ENCODE measurements at places on chromosomes 1 and 21.

DNA sequence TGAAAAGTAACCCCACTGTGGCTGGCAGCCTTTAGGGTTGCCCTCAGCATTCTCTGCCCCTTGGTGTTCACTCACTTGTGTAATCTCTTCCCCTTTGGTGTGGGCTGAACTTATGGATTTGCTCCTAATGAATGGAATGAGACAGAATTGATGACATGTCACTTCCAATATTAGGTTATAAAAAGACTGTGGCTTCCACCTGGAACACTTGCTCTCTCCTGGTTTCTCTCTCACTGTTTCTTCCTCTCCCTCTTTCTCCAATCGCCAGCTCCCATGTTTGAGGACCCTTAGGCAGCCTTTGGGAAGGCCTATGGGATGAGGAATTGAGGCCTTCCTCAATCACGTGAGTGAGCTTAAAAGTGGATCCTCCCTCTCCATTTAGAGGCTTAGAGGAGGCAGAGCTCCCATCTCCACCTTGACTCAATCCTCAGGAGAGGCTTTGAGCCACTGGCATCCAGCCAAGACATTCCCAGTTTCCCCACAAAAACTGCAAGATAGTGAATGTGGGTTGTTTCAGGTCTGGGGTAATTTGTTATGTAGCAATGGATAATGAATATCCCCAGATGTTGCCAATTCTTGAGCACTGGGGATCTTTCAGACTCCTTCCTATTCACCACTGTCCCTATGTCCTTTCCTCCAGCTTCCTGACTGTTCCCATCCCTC, 95.5 kb upstream of the CD34 start:
- DNase-seq: no peak

GRCh38 chr1:162717548-162718184, 72.8 kb upstream of the HSD17B7 start:
- DNase-seq: no peak

GRCh38 chr1:226546926-226547325, 1.6 kb upstream of the STUM start:
- no peak for DNase-seq

DNA sequence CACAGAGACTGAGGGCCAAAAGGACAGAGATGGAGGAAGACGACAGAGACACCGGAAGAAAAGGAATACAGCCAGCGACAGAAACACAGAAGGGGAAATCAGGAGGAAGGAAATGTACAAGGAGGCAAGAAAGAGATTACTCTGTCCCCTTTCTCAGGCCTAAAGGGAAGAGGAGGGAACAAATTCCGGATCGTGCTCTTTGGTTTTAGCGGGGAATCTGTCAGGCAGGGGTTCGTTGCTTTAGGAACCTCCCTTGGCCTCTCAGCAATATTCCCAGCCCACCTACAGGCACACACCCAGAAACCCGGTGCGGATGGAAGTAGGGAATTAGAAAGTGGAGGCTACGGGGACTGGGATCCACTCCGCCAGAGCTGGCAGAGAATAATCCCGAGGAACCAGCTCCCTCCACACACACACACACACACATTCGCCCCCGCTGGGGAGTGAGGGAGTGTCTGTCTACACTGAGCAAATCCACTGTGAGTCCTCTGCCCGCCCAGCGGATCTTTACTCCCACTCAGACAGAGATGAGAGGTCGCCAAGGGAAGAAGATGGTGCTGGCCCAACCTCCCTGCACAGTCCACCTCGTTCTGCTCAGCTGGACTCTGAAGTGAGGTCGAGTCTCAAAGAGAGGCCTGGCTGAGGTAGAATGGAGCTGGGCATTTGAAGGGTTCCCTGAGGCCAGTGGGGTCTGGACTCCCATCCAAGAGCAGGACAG, 5.7 kb downstream of the TAL1 start:
- DNase-seq: no peak

- no peak for DNase-seq
Observed at GRCh38 chr1:66403007-66403731, 130.8 kb upstream of the SGIP1 start.

- no peak for DNase-seq
Observed at GRCh38 chr1:40890771-40891170, 28.6 kb upstream of the CITED4 start.

- DNase-seq: no peak
Observed at GRCh38 chr1:200384818-200385390, 24.9 kb downstream of the ZNF281 start.

DNA sequence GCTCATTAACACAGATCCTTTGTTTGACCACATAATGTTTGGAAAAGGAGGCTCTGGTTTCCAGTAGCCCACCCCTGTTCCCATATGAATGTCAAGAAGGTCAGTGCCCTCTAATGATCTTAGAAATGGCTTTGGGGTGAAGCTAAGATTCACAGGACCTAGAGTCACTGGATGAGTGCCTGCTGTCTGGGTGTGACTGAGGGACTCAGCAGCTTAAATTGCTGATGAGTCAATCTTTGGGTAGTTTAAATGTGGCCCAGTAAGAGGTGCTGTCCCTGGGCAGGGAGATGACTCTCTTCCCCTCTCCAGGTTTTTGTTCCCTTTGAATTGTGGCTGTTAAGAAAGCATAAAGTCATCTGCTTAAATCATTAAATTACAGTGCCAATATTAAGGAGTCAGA, 50.6 kb downstream of the L1TD1 start:
- DNase-seq: no peak

- no peak for DNase-seq
Observed at GRCh38 chr21:15333136-15333710, 268.4 kb upstream of the NRIP1 start.

DNA sequence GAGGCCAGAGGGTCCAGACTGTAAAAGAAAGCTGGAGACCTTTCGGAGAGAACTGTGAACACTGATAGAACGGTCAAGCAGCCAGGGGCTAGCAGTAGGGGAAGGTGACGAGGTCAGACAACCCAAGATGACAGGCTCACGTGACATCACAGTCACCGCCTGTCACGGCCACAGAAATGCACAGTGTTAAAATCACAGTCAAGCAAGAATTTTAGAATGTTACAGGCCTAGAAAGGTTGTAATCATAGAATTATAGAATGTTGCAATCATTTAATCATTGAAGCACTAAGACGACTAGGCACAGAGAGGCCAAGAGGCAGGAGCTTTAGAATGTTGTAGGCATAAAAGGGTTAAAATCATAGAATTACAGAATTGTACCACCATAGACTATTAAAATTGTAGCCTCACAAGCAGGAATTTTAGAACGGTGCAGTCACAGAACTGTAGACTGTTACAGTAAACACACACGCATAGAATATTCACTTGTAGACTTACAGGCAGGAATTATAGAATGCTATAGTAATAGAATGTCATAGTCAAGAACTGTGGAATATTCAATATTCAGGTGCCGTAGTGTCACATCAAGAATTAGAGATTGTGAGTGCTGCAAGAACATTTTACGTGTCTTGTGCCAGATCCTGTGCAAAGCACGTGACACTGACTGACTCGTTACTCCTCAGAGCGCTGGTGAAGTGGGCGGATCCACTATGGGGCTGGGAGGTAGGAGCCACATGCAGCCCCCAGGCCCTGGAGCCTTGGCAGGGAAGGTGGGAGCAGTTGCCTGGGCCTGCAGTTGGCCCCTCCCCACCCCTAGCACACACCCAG, 118.1 kb downstream of the EPHB2 start:
- no peak for DNase-seq

- no peak for DNase-seq
Observed at GRCh38 chr1:22344329-22344630, 107.4 kb upstream of the ZBTB40 start.

GRCh38 chr1:109905491-109905890, 5.2 kb upstream of the CSF1 start:
- DNase-seq: no peak

- no peak for DNase-seq
Observed at GRCh38 chr1:91511386-91511785, 10.7 kb downstream of the CDC7 start.

DNA sequence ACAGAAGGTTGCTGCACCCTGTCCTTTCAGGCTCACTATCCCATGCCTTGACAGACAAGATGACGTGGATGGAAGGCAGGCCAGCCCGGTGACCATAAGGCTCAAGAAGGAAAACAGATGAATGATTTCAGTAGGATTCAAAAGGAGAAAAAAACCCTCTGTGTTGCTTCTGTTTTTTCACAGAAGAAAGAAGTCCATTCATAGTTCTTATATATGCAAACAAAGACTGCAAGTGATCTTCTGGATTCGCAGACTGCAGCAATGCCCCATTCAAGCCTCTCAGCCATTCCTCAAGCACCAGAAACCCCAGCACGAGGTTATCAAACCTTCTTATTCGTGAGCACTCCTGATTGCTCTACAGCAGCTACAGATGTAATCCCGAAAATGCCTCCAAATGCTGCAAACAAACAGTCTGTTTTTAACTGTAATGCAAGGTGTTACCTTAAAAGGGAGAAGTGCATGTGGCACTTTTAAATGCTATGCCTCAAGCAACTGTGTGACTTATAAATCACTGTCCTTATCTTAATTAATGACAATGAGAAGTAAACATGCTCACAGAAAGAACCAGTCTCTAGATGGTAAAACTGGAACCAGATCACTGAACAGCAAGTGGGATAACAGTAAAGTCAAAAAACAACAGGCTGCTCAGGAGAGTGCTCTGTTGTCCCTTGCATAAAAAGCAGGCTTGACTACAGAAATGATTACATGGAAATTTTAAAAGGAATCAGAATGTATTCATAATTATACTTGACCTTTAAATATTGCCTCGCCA, 173.9 kb downstream of the HHIPL2 start:
- no peak for DNase-seq

GRCh38 chr1:53390261-53390660, 62.4 kb upstream of the LRP8 start:
- DNase-seq: no peak

- no peak for DNase-seq
Observed at GRCh38 chr1:46817814-46818213, 19.0 kb downstream of the CYP4B1 start.

DNA sequence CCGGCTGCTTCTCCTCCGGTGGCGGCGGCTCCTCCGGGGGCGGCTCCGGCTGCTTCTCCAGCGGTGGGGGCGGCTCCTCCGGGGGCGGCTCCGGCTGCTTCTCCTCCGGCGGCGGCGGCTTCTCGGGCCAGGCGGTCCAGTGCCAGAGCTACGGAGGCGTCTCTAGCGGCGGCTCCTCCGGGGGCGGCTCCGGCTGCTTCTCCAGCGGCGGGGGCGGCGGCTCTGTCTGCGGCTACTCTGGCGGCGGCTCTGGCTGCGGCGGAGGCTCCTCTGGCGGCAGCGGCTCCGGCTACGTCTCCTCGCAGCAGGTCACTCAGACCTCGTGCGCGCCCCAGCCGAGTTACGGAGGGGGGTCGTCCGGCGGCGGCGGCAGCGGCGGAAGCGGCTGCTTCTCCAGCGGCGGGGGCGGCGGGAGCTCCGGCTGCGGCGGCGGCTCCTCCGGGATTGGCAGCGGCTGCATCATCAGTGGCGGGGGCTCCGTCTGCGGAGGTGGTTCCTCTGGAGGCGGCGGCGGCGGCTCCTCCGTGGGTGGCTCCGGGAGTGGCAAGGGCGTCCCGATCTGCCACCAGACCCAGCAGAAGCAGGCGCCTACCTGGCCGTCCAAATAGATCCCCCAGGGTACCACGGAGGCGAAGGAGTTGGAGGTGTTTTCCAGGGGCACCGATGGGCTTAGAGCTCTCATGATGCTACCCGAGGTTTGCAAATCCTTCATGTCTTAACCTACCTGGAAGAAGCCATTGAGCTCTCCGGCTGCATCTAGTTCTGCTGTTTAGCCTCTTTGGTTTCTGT, 2.0 kb downstream of the LORICRIN start:
- DNase-seq: peak; percentile 5

- no peak for DNase-seq
Observed at GRCh38 chr1:226601456-226601855, 52.9 kb downstream of the STUM start.

DNA sequence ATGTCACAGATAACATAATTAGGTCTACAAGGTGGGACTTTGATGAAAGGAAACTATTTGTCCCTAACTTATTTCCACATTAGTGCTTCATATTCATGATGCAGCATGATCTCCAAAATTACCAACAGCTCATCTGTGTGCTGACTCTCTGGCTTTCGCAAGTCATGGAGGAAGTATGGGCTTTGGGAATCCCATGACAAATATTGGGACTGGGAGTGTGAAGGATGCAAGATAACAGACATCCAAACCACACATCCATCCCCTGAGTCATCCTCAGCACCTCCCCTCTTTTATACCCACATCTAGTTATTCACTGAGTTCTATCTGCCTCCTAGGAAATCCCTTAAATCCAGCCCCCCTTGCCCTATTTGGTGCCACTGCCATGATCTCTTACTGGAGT, 102.8 kb upstream of the COL24A1 start:
- DNase-seq: no peak

DNA sequence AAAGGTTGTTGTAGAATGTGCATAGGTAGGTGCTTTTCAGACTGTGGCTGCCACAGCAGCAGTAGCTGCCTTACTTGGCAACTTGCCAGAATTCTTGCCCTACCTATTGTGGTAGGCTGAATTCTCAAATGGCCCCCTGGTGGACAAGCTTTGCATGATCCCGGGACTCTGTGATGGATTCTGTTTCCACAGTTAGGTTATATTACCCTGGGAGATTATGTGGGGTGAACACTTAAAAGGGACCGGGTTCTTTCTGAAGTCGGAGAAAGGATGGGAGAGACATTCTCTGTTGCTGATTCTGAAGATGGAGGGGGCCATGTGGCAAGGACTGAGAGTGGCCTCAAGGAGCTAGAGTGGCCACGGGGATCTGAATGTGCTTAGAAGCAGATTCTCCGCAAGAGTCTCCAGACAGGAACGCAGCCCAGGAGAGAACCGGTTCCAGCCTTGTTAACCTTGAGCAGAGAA, 32.1 kb upstream of the KCNE1 start:
- peak; percentile 1 for DNase-seq

DNA sequence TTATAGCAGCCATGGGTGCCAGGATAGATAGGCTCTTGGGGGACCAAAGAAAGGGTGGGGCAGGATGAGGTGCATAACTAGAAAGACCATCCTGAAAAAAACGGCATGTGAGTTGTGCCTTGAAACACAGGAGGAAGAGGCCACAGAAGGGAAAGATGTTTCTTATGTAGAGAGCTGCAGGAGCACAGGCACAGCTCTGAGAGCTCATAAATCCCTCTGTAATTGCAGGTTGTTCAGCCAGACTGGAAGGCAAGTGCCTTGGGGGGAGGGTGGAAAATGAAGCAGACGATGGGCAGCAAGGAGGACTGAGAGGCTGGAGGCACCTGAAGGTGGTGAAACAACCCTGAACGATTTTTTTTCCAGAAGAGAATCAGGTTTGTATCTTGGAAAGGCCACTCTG, 170.7 kb downstream of the NR5A2 start:
- no peak for DNase-seq

DNA sequence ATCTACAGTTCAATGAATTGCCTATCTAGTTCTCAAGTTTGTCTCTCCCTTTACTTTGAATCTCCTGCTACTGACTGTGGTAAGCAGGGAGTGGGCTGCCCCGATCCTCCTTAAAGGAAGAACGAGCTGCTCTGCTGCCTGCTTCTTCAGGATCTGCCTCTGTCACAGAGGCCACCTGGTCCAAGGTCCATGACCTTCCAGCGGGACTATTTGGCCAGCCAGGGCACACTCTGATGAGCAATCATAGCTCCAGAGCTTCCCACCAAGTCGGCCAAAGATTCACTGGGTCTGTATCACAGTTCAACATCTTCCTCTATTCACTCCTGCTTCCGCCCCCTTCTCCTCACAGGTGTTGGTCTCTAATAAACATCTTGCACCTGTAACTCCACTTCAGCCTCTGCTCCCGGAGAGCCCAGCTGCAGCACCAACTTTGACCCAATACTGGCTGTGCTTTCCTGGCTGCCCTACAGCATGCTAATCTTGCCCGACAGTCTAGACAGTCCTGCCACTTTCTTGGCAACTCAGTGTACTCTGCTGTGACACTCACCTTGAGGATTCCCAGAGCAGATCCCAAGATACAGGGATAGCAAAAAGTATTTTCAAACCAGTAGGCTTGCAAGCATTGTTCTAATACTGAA, 16.9 kb upstream of the MAP10 start:
- DNase-seq: no peak
